Liver (tissue), 10 donors: ENCODE measurements at places on chromosomes 12 and 14.
A peak's percentile ranks its signal among the peaks of the same experiment; 100 is the strongest.

GRCh38 chr14:89255852-89256251 lies 161.2 kb downstream of the FOXN3 start:
- no peak for DNase-seq

DNA sequence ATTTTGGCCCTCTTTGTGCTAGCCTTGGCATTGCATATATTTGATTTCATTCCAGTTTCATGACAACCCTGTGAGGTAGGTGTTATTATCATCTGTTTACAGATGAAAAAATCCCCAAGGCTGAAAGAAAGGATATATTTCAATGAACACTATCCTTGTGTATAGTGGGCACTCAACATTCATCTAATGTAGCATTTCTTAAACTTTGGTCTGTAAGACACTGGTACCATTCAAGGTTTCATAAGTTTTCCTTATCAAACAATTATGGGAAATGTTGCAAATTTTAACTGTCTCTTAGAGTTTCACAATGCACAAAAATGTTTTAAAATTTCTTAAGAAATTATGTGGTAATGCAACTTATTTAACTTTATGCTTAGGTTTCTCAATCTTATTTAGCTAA lies 44.3 kb downstream of the ATP23 start:
- DNase-seq = no peak

DNA sequence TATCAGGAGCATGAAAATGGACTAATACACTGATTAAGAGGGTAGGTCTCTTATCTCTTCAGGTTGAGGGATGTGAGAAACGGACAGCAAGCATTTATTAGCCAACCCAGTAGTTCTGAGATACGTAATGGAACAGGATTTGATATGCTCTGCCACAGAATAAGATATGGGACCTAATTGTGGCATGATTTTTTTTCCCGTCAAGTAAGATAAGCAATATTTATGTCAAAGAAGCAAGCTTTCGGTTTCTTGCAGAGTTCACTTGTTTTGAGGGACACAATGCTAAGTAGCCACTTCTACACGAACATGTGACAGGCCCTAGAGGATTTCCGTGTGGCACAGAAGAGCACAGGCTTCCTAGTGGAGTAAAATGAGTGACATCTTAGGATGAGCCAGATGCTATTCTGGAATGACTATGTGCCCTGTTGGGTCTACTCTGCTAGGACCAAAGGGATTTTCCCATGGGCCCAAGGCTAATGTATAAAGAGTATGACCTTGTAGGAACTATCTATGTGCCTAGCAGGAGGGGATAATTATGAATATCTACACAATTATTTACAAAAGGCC lies 57.9 kb downstream of the SLC38A1 start:
- DNase-seq = no peak

DNA sequence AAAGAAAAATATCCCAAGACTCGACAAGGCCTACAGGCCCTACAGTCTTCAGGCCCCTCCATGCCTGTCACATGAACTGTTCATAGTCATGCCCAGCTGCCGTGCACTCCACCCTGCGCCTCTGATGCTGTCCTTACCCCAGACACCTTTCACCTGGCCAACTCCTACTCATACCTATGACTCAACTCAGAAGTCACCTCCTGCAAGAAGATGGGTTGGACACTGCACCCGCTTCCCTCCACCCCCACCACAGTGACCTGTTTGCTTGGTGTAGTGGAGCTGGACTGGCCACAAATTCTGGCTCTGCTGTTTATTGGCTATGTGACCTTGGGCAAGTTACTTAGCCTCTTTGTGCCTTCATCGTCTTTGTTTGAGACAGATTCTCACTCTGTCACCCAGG lies 56.2 kb downstream of the PHETA1 start:
- no peak for DNase-seq

- DNase-seq = no peak
Measured at GRCh38 chr12:95150501-95150900, 66.8 kb downstream of the FGD6 start.

DNA sequence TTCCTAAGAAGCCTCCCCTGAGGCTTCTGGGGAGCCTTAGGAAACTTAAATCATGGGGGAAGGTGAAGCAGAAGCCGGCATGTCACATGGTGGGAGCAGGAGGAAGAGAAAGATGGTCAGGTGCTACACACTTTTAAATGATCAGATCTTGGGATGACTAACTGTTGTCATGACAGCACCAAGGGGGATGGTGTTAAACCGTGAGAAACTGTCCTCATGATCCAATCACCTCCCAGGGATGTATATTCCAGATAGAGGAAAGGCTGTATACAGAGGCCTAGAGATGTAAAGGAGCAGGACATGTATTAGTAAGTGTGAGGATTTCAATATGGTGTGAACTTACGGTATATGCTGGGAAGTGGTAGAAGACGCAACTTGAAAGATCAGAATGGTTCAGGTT lies 121.1 kb downstream of the CAND1 start:
- DNase-seq = no peak

DNA sequence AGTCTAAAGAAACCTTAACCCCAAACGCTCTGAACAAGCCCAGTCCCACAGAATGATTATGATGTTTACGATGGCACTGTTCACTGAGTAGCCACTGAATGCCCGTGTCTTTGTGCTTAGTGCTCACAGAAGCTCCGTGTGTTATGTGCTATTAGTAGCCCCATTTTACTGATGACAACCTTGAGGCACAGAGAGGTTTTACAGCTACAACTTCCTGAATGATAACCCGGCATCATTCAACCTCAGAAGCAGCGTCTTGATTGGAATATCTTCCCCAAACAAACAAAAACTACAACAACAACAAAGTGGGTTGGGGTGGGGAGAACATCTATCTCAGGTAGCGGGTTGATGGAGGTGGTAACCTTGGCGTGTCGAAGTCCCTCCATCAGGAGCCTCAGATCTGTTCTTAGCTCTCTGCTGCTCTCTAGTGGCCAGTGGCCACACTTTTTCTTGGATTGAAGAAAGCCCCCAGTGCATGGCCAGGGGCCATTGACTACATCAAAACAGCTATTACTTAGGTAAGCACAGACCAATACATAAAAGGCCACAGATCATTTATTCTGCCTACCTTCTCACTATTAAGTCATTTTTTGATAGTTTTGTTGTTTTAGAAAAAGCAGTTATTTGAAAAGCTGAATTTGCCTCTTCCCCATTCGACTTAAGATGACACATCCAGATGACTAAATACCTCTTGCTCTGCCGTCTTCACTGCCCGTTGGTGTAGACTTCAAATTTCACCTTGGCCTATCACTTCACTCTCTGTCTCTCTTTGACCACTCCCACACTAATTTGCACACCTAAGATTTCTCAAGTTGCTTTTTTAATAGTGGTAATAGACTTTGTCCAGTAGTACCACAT lies 376.9 kb downstream of the GALC start:
- peak; percentile 50 for DNase-seq

DNA sequence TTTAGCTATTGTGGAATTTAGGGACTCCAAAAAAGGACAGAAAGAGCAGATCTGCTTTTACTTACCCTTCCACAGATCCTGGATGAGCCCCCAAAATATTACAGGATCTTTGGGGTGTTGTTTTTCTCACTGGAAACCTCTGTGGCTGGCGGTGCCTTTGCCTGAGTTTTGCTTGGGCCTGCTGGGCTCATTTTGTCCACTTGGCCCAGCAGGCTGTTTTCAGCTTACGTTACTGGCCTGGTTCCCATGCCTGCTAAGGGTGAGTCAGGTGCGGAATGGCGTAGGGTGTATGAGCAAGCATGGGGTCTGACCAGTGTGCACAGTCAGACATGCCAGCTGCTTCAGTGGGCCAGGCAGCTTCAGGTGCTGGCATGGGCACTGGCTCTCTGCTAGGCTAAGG lies 45.8 kb downstream of the HSD17B6 start:
- no peak for DNase-seq

DNA sequence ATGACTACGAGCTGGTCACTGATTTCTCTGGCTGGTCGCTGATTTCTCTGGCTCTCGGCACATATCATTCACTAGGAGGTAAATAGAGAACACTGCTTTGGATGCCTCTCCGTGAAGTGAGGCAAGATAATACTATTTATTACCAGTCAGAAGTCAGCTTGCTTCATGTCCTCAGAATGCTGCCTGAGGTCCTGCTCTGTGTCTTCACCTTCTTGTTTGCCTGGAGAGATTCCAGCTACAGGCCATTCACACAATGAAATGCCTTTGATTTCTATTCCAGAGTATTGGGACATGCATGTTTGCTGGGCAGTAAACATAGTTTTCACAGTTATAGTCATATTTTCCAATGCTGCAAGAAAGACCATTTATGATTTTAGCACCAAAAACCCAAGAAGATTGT lies 106.7 kb downstream of the AEBP2 start:
- no peak for DNase-seq

GRCh38 chr12:111405859-111406473 lies at the start of gene SH2B3:
Gene SH2B3 (plus strand): TSS chr12:111405923. CDS start chr12:111418146, 12,223 bp downstream.
- DNase-seq = no peak

DNA sequence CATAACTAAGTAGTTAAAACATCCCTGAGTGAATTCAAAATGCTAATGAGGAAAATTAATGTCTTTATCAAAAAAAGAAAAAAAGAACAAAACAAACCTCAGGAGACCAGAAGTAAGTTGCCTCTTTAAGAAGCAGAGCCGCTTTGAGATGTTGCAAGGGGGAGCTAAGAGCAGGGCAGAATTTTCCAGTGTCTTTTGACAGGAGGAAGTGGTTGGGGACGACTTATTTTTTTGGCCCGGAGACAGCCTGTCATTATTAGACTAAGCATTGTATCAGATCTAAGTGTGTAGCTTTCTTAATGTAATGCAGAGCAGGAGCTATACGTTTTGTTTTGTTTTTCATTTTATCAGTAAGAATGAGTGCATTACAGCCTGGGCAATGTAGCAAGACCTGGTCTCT lies 206.6 kb downstream of the CACNA1C start:
- no peak for DNase-seq

DNA sequence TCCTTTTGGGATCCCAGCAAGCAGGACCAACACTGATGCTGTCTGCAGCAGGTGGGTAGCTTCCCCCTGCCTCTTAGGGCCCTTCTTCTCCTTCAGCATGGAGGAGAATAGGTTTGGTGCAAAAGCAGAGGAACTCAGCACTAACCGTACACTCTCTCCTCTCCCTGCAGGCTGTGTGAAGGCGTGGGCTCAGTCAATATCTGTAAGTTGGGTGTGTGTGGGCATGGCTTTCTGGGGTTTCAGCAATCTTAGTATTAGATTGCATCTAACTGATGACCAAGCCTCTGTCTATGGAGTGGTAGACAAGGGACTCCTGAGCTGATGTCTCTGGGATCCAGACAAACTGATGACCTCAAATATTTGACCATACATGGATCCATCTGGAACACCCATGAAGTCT lies 14.3 kb downstream of the KRT85 start:
- DNase-seq = no peak
